Stimulated activated CD8-positive, alpha-beta memory T cell treated with anti-CD3 and anti-CD28 coated beads, Interleukin-15, amount 100 ng/mL, for 1 hour (primary cell): ENCODE measurements at places on chromosomes 5 and 9.
A peak's percentile ranks its signal among the peaks of the same experiment; 100 is the strongest.

- DNase-seq = no peak
Measured at GRCh38 chr9:6969805-6970204, 212.0 kb downstream of the KDM4C start.

- DNase-seq = no peak
Measured at GRCh38 chr9:104896131-104896530, 31.8 kb downstream of the ABCA1 start.

- DNase-seq = no peak
Measured at GRCh38 chr5:96033116-96033515, 71.5 kb upstream of the ELL2 start.

DNA sequence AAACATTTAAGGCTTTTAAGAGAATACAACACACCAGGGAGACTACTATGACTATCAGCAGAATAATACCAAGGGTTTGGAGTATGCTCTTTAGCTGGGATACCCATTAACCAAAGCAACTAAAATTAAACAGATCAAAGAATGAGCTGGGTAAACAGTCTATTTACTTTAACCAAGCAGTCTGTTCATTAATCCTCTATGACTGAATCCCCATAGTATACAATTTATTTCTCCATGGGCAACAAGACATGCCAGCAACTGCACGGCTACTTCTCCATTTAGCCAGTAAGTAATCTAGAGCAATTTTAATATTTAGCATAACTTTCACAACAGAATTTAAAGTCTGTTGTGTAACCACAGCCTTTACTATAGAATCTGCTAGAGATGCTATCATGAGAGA, 77.6 kb downstream of the CDO1 start:
- no peak for DNase-seq

GRCh38 chr5:78813906-78814530, 165.4 kb upstream of the LHFPL2 start:
- DNase-seq = no peak

DNA sequence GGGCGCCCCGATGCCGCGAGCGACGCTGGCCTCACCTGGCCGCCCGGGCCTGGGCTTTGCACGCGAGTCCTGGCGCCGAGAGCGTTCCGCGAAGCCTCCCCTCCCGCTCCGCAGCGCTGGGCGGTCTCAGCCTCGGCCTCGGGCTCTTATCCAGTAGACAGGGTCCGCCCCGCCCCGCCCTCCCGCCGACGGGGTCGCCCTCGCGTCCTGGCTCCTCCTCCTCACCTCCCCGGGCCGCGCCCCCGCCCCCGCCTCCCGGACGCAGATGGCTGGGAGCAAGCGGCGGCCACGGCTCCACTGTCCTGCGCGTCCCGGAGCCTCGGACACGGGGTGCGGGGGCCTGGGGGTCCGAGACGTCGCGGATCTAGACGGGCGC, at the start of gene SLC6A3:
TSS of gene SLC6A3 (minus strand) at position 128 of the 376 bp plus-strand sequence. CDS start 2,243 bp downstream, outside the sequence.
- no peak for DNase-seq

GRCh38 chr5:157948738-157949410, 89.9 kb upstream of the CLINT1 start:
- DNase-seq = peak; percentile 67

DNA sequence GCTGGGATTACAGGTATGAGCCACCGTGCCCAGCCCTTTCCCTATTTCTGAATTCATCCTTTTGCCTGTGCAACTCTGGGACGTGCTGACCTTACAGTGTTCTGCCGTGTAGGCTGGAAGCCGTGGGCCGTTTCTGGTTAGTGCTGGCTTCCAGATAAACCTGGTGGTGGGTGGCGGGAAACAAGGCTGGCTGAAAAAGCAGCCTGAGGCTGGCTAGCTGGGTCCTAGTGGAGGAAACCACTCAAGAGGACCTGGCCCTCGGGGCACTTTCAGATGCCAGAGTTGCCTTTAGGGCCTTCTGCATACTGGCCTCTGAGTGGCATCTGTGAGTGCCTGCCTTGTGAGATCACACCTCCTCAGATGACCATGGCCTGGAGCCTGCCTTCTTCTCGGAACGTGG, 26.9 kb downstream of the GALNT12 start:
- DNase-seq = no peak

DNA sequence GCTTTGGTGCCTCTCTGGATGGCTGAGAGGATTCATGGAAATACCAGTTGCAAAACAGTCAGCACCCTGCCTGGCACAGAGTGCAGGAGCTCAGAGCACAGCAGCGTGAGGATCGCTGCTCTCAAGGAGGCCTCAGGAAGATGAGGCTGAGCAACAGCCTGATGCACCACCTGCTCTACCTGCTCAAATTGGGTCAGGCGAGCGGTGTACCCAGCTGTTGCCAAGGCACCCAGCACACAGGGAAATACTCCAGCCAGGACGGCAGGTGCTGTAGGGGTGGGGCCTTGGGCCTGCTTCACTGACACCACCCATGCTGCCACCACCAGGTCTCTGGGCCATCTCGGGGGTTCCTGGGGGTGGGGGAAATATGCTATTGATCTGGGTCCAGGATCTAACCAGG, 4.3 kb downstream of the EEIG1 start:
- no peak for DNase-seq

GRCh38 chr9:14107977-14108376, 206.0 kb downstream of the NFIB start:
- DNase-seq = no peak

- no peak for DNase-seq
Measured at GRCh38 chr9:6667633-6668280, 22.2 kb upstream of the GLDC start.

- no peak for DNase-seq
Measured at GRCh38 chr5:8788246-8788645, 757.6 kb downstream of the SEMA5A start.

DNA sequence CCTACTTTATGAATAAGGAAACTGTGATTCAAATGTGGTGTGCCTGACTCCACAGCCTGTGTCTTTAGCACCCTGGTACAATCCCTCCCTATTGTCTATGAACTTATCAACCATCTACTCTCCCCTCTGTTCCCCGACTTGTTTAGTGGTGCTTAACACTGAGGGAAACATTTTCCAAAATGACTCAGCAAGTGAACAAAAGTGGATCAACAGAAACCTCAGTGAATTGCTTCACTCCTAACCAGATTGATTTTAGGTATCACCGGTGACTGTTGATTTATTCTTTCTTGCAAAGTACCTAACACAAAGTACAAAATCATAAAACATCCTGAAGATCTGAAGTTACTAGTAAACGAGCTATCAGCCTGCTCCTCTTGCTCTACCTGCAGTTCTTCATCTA, 42.1 kb upstream of the RAPGEF6 start:
- no peak for DNase-seq

DNA sequence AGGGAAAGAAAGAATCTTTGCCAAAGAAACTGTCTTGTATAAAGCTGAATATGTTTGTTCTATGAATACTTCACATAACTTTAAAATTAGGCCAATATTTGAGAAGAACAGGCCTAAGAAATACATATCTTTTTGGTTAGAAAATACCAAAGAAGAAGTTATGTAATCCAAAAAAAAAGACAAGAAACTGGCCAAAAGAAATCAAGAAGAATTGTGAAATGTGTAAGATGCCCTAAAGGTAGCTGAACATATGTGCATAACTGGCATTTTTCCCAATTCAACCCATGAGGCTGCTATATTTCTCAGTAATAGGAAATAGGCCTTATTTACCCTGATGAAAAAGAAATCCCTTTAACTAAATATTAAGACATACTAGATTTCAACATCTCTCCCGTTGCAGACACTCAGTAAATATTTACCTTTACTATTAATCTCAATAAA, 290.0 kb downstream of the CETN3 start:
- no peak for DNase-seq

- DNase-seq = no peak
Measured at GRCh38 chr9:20591223-20591622, 31.1 kb downstream of the MLLT3 start.

DNA sequence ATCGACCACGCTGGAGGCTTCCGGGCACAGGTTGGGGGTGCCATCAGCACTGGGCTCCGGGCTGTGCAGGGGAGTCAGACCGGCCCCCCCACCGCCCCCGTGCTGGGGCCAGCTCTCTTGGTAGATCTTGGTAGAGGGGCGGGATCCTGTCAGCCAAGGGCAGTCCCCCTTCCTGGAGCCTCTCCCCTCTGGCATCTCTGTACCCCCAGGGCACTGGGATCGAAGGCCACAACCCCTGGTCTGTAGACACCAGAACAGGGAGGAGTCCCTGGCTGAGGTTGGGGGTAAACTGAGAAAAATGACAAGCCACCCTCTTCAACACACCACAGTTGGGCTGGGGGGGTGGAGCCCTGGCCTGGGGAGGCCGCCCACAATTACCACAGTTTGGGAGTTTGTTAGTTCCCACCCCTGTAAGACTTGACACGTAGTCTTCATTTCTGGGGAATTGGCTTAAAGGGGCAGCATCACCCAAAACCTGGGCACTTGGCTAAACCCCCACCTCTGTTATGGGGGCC, 882 bp downstream of the CERCAM start:
- DNase-seq = no peak

- DNase-seq = no peak
Measured at GRCh38 chr9:70134360-70134759, 90.7 kb downstream of the MAMDC2 start.

GRCh38 chr5:82765765-82766164, 311.4 kb downstream of the TMEM167A start:
- DNase-seq = no peak

GRCh38 chr9:27090231-27090630, 18.8 kb upstream of the TEK start:
- DNase-seq = no peak

GRCh38 chr9:88378317-88378716, 9.9 kb upstream of the SPIN1 start:
- no peak for DNase-seq

- no peak for DNase-seq
Measured at GRCh38 chr9:120465685-120466407, 114.1 kb downstream of the CDK5RAP2 start.

DNA sequence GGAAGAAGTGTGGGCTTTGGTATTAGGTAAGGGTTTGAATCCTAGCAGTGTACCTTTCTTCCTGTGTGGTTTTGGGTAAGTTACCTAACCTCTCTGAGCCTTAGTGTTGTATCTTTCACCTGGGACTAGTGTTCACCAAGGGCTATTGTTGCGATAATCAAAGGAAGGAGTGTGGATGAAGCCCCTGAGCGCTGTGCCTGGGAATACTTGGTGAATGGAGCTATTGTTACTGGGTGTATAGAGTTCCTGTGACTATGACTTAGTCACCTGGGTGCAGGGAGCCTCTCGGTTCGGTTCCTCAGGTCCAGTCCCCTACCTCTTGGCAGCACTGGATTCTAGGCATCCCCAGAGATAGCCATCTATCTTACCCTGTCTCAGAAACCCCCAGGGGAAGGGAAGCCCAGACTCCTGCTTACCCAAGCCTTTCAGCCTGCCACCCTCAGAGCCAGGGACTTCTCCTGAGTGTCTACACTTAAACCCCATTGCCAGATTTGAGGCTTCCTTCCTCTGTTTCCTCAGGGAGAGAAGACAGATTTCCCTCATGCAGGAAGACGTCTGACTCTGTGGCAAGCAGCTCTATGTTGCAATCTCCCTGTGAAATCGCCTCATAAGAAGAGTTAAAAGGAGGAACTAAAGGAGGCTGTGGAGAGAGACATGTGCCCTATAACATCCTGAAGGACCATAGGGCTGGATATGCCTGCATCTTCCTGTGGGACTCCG, 181.0 kb upstream of the PITX1 start:
- DNase-seq = no peak

- DNase-seq = no peak
Measured at GRCh38 chr9:99190597-99191283, 31.0 kb downstream of the ALG2 start.

GRCh38 chr9:92294297-92294676, 790 bp upstream of the IARS1 start:
- no peak for DNase-seq

- no peak for DNase-seq
Measured at GRCh38 chr5:179146277-179146676, 86.1 kb downstream of the ZNF354C start.

DNA sequence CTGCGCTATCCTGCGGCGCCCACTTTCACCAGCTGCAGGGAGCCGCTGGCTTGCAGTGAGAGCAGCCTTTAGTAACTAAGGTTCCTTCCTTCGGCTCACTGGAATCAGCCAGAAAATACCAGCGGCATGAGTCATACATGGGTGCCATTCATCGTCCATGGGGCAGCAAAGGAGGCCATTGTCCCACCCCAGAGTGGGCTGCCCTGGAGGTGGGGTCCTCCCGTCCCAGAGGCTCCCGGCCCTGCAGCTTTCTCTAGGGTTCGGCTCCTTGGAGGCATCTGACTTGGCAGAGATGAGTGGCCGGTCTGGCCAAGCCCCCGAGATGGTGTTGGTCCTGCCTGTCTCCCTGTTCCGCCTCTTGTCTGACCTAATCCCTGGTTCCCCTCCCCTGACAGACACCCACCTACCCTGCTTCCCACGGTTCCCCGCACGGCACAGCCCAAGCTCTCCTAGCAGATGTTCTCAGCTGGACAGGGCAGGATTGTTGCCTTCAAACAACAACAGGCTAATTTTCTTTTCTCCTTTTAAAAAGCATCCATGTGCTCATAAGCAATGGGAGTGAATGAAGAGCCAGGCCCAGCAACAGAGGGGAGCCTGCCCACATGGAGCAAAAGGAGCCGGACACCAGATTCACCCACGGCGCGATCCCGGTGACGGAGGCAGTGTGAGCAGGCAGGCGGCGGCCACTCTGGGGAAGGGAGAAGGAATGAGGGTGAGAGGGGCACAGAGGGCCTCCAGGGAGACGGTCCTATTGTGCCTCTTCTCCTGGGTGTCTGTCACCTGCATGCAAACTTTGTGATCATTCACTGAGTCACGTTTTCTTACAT, 97.0 kb upstream of the COL5A1 start:
- DNase-seq = no peak

DNA sequence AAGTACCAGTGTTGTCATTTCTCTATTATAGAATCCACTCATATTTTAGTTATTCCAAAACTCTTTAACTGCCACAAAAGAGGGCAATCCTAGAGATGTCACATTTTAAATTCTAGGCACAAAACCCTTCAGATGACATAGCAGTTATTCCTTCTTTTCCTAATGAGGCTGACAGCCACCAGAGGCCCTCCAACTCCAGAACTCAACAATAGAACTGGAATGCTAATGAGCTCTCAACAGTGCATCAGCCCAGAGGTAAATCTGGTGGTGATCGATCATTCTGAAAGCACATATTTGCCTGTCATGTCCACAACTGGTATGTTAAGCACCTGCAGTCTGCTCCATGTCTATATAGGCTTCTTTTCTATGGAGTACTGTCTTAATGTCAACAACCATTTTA, 40.2 kb upstream of the RAB3C start:
- DNase-seq = no peak

DNA sequence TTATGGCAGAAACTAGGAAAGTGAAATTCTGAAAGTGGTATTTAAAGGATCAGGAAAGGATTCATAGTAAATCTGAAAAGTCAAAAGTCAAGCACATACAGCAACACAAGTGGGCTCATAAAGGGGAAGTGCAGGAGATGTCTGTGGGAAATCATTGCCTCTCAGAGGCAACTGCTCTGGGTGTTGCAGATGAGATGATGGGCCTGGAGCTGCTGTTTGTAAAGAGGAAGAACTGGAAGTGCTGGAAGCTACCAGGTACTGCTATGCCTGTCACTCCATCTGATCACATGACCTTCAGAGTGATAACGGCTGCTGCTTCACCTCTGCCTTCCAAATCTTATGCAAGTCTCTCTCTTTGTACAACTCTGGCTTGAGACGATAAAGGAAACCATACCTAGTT, 55.9 kb downstream of the ADRB2 start:
- no peak for DNase-seq
